NCI-H1105 (cell line): ENCODE measurements at places on chromosomes 7 and 10.

- DNase-seq = no peak
These were observed 167.3 kb downstream of the CCDC3 start for GRCh38 chr10:12834116-12834665.

DNA sequence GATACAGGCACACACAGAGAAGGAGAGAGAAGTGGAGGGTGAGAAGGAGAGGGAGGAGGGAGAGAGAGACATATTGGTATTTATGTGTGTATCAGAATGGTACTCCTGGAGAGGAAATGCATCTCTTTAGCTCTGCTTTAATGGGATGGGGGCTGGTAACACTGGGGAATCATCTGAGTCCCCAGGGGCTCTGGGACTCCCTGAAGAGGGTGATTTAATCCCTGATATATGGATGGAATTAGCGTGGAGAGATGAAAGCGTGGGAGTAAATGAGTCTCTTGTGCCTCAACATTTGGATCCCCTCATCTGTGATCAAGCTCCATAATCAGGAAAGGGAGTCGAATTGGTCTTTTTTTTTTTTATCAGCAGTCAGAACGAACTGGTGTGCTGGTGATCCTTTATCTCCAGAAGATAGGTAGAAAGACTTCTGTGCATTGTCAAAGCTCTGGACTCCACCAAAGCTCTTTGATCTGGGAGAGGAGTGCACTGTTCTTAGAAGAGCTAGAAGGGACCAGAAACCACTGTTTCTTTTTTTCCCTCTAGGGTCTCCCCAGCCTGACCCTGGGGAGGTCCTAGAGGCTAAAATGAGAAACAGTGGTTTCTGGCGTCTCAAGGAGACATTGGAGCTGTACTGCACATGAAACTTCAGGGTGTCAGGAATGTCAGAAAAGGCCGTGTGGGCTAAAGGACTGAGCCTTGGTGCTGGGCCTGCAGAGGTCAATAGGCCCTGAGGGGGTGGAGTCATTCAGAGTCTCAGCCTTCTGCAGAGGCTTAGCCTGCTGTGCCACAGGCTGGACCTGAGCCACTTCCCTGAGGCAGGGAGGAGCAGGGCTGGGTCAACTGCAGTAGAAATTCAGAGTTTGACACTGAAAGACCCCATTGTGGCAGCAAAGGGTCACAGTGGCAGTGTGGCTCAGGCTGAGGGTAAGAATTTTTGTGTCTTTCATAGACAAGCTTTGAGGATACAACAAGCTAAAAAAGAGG lies 234.4 kb upstream of the SLC26A5 start:
- no peak for DNase-seq

DNA sequence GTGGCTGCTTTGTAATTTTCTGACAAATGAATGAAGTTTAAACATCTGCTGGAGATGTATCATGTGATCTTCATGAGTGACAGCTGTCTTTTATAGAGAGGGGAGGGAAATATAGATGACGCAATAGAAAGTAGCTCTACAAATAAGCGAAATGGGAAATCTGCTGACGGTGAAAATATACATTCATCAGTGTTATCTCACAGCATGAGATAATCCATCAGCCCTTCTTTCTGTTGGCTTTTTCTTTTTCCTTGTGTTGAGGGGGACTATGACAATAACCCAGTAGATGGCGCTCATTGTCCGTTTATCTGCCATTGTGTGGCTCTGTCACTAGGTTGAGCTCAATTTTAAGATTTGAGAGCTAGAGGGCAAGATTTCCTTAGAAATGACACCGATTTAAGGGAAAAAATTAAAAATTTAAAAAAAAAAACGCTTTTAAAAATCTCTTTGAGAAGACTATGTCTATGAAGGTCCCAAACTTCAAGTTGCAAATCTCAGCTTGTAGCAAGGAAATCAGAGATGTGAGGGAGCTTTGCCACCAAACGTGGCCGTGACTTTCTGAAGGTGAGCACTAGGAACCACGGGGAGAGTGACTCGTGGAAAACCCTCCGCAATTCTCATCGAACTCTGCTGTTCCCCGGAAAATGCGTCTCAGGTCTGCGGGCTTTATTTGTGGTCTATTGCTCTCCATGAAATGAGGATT lies 114.6 kb upstream of the SFMBT2 start:
- peak; percentile 5 for DNase-seq

DNA sequence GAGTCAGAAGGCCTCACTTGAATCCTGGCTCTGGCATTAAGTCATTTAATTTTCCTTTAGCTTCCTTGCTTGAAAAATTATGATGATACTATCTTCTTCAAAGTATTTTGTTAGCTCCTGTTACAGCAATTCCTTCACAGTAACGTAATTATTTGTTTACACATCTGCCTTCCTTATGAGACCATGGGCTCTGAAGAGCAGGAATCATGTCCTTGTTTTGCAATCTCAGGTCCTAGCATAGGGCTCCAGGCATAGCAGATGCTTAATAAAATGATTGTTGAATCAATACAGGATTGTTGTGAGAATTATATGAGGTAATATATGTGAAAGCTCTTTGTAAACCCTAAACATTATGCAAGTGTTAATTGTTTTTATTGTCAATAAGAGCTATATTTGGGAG lies 25.5 kb downstream of the KLHDC10 start:
- DNase-seq = no peak

GRCh38 chr7:130157700-130158099 lies 47.5 kb downstream of the TMEM209 start:
- DNase-seq = no peak

- DNase-seq = no peak
These were observed 68.5 kb downstream of the NHLRC2 start for GRCh38 chr10:113922787-113923570.

DNA sequence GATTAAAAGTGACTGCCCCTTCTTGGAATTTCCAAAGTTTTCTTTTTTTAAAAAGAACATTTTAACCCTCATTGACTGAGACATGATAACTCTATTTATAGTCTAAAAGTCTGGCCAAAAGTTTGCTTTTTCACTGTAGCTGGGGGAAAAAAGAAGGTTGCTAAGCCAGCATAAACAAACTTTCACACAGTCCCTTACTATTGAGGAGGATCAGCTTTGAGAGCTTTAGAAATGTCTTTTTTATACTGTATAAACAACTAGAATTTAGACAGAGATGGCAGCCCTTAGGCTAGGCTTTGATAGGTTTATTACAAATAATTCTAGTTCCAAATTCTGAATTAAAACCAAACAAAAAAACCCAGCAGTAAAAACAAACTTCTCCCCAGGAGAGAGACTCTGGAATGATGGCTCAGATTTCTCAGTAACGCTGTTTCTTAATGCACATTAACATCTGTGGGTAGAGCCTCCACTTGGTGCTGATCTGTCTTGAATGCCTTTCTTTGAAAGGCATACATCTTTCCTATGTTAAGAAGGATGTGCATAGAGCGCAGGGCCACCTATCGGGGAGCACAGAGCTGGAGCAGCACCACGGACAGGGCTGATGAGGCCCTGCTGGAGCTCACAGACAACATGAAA lies 100.9 kb upstream of the PDLIM1 start:
- no peak for DNase-seq

DNA sequence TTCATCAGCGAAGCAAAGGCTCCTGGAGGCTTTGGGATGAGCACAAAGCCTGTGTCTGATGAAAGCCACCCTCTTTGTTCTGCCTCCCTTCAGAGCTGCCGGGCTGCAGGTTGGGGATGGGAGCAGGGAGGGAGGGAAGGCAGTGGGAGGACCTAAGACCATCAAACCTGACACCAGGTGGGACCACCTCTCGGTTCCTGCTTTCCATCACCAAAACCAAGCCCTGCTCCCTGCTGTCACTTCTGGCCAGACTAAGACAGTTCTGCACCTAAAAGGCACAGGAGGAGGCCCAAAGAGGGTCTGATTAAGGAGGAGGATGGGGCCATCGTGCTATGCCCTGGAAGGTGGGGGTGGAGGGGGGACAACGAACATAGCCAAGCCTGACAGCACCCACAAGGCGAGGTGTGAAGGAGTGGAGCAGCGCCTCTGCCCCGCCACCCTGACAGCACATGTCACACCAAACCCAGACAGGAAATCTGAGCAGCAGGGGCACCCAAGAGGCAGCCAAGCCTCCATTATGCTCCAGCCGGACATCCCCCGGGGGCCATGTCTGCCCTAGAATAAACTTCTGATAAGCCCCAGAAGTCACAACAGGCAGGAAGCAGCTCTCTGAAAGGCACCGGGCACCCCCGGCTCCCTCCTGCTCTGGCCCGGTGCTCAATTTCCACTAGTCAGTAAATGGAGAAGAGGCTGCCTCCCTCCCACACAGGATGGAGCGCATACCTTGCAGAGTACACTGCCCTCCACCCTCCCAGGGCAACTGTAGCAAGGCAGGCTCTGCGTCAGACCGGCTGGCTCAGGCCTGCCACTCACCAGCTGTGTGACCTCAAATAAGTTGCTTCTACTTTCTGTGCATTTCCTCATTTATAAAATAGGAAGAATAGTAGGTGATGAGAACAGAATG lies 48.9 kb downstream of the DLG5 start:
- no peak for DNase-seq

DNA sequence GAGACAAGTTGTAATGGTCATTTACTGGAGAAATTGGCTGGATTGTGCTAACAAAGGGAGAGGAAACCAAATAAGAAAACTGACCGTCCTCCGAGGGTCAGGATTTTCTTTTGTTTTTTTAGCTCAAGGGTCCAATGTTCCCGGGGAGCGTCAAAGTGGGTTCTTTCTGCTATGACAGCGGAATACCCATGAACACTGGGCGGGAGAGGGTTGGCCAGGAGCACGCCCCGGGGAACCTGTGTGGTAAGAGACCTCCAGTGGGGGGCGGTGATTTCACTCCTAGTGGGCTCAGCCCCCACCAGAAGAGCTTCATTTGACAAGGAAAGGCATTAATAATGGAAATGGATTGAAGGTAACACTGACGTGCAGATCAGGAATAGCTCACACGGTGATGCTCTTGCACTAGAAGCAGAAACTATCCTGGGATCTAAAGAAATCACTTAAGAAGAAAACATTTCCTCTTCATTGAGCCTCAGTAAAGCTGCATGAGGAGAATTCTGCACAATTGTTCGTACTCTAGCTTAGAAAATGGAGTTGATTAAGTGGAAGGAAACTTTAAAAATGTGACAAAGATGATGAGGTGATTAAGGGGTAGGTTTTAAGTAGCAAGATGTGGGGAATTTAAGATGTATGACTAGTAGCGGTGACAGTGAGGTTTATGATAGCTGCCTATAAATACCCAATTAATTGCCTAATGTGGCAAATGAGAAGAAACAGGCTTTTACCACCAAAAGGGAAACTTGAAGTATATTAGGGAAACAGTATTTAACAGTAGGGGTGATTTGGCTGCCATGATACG lies 627.2 kb downstream of the SUGCT start:
- DNase-seq = no peak

GRCh38 chr7:143967398-143967797 lies 12.8 kb downstream of the OR2F1 start:
- no peak for DNase-seq

- DNase-seq = no peak
These were observed 39.2 kb upstream of the DMTF1 start for GRCh38 chr7:87113077-87113476.

DNA sequence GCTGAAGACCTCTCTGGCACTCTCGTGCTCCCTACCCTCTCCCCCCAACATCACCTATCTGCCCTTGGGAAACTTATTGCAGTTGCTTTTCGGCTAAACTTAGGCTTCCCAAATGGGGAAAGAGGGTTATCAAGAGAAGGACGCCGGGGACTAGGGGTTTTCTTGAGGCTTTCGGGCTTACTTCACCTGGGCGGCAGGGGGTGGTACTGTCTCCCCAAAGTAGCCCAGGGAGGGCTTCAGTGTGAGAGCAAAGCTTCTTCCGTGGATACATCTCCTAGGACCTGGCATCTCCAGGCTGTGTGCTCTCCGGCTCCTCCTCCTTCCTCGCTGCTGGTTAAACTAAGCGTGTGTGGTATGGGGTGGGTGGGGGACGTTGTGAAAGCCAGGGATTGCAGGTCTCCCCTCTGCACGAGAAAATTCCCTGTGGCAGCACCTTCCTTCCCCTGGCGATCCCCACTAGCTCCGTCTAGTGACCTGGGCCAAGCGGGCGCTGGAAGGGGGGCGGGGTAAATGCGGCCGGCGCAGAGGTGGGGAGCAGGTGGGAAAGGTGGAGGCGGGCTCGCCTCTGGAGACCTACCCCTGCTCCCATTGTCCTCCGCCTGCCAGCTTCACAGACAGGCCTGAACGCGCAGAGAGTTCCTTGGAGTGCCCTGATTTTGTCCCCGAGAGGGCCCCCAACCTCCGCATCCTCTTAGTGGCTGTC lies 1.1 kb downstream of the PLXDC2 start:
- DNase-seq = no peak

- no peak for DNase-seq
These were observed 145.3 kb downstream of the RPS24 start for GRCh38 chr10:78178940-78179339.

GRCh38 chr7:98802088-98802780 lies 67.6 kb downstream of the TMEM130 start:
- peak; percentile 98 for DNase-seq

GRCh38 chr7:22025983-22026382 lies 80.3 kb upstream of the CDCA7L start:
- DNase-seq = no peak
